Naive thymus-derived CD4-positive, alpha-beta T cell (primary cell): ENCODE measurements at places on chromosomes 1 and 21.

- no peak for DNase-seq
Measured at GRCh38 chr1:209041927-209042326, 541.6 kb upstream of the CAMK1G start.

GRCh38 chr1:221714227-221715152 lies 27.4 kb downstream of the DUSP10 start:
- no peak for DNase-seq

GRCh38 chr1:6004412-6005123 lies 12.3 kb upstream of the NPHP4 start:
- DNase-seq = no peak

DNA sequence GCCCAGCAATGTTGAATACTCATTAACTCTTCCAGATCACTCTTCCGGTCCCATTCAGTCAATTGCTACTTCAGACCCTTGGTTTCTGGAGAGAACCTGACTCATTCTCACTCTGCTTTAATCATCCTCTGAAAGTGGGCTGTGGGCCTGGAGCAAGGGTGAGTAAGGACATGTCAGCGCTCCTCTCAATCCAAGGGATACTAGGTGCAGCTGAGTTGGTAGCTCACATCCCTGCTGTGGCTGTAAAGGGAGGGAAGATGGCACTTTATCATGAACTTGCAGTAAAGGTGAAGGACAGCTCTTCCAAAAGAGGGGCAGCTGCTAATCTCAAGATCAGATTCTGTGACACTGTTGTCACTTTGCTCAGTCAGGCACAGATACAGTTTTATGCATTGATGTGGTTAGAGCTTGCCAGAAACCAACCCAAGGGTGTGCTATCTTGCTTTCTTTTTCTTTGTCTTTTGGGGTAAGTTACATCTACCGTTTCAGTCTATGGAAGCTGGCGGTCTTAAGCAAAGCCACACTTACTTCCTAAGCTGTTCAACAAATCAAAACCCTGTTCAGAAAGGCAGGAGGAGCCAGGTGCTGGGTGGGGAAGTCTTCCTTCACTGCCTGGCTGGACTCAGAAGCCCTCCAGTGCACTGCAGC lies 26.5 kb upstream of the NTPCR start:
- peak; percentile 69 for DNase-seq

- DNase-seq = no peak
Measured at GRCh38 chr1:235052067-235053008, 76.3 kb downstream of the TOMM20 start.

GRCh38 chr1:90198616-90199332 lies 203.9 kb downstream of the ZNF326 start:
- no peak for DNase-seq

DNA sequence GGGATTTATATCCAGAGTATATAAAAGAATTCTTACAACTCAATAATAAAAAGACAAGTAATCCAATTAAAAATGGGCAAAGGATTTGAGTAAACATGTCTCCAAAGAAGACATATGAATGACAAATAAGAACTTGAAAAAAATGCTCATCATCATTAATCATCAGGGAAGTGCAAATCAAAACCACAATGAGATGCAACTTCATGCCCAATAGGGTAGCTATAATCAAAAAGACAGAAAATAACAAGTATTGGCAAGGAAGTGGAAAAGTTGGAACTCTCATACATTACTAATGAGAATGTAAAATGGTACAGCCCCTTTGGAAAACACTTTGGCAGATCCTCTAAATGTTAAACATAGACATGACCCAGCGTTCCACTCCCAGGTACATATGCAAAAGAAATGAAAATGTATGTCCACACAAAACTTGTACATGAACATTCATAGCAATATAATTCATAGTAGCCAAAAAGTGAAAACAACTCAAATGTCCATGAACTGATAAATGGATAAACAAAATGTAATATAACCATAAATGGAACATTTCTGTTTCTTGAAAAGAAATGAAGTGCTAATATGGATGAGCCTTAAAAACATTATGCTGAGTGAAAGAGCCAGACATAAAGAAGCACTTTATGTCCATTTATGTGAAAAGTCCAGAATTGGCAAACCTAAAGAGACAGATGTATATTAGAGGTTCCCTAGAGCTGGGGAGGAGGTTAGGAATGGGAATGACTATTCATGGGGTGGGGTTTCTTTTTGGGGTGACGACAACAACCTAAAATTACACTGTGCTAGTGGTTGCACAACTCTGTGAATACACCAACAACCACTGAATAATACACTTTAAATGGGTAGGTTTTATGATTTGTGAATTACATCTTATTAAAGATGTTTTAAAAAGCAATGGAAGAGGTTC lies 259.7 kb downstream of the RHOU start:
- DNase-seq = no peak

- DNase-seq = peak; percentile 25
Measured at GRCh38 chr1:181936768-181937581, 124.5 kb downstream of the ZNF648 start.

DNA sequence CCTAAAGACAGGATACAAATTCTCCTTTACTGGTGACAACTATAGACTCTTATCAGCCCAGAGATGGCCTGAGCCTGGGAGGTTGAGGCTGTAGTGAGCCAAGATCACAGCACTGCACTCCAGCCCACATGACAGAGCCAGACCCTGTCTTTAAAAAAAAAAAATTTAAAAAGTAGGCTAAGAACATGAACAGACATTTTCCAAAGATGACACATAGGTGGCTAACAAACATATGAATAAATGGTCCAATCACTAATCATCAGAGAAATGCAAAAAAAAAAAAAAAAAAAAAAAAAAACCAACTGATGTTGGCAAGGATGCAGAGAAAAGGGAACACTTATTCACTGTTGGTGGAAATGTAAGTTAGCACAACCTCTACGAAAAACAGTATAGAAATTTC lies 65.0 kb downstream of the TOR3A start:
- DNase-seq = no peak

DNA sequence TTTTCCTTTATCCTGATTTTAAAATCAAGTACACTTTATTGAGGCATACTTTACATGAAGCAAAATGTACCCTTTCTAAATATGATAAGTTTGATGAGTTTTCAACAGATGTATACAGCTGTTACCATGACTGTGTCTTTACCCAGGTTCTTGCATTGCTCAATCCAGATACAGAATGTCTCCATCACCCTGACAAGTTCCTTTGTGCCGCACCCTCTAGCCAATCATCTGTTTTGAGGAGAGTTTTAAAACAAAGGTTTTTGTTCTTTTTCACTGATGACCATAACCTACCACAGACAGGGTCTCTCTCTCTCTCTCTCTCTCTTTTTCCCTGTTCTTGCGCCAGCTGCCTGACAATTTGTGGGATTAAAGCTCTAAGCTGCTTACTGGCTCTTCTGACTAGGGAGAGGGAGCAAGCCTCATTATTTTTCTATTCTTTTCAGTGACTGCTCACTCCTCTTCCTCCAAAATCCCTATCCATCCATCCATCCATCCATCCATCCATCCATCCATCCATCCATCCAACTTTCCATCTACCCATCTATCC lies 1.2 kb upstream of the KCNE1 start:
- no peak for DNase-seq

DNA sequence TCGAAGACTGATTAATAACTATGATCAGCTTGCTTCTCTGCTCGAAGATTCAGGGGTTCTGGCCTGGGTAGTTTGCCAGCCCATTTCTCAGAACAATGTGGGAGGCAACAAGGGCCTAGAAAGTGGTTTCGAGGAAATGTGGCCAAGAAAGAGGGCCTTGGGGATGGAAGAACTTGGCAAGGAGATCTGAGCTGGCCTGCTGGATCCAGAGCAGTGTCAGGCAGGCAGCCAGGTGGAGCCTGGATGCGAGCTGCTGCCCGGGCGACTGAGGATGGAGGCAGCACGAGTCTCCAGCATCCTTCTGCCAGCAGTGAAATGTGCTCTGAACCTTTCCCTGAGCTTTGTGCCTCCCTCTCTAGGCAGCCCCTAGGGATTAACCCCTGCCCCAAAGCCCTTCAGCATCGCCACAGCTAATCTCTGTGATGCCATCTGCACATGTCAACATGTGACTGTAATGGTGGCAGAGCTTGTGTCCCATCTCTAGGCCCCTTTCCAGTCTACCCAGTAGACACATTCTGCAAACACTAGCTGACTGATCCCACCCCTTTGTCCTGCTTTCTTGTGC lies 61.0 kb upstream of the NEK2 start:
- no peak for DNase-seq

GRCh38 chr1:206796116-206796515 lies 23.8 kb upstream of the IL10 start:
- DNase-seq = no peak

DNA sequence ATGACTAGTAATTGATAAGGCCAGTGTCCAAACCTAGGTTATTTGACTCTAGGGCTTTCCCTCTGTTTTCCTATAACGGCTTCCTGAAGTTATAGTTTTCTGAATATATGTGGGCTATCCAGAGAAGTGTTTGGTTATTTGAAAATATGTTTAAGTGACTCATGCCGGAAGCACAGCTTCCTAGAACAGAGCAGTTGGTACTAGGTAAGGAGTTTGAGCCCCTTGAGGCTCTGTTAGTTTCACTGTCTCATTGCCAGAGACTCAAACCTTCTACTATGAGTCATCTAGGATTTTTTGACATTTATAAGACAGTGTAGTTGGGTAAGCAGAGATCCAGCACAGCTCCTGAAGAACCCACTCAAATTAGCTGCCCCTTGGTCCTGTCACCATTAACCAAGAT lies 27.1 kb upstream of the LEPR start:
- no peak for DNase-seq

DNA sequence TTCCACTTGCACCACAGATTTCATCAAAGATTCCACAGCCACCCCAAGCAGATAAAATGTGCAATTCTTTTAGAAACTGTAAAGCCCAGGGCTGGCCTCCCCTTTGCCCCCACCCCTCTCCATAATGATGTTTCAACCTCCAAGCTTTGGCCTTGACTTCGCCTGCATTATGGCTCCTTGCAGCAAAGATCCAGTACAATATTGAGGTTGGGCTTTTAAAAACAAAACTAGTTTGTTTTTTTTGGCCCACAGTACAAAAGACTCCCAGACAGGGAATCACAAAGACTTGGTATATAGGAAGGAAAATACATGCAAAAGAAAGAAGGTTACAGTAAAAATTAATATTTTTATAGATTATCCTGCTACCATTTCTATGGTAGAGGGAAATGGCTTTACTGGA lies 356.5 kb upstream of the PTBP2 start:
- DNase-seq = no peak

DNA sequence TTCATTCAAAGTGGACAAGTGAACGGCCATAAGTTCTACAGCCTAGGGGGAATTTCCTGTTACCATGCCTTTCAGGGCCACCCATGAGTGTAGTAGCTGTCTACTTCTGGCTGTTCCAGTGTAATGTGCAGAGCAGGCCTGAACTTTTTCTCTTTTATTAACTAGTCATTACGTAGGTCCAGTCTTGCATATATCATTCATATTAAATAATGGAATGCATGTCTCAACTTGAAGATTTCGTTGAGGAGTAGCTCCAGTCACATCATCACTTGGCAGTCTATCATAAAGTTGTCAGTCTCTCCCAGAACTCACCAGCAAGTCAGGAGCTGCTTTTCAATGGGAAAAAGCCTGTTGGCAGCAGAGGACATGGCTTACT lies 12.0 kb upstream of the GIPC2 start:
- DNase-seq = no peak

GRCh38 chr1:182032251-182032650 lies 29.3 kb downstream of the ZNF648 start:
- no peak for DNase-seq

DNA sequence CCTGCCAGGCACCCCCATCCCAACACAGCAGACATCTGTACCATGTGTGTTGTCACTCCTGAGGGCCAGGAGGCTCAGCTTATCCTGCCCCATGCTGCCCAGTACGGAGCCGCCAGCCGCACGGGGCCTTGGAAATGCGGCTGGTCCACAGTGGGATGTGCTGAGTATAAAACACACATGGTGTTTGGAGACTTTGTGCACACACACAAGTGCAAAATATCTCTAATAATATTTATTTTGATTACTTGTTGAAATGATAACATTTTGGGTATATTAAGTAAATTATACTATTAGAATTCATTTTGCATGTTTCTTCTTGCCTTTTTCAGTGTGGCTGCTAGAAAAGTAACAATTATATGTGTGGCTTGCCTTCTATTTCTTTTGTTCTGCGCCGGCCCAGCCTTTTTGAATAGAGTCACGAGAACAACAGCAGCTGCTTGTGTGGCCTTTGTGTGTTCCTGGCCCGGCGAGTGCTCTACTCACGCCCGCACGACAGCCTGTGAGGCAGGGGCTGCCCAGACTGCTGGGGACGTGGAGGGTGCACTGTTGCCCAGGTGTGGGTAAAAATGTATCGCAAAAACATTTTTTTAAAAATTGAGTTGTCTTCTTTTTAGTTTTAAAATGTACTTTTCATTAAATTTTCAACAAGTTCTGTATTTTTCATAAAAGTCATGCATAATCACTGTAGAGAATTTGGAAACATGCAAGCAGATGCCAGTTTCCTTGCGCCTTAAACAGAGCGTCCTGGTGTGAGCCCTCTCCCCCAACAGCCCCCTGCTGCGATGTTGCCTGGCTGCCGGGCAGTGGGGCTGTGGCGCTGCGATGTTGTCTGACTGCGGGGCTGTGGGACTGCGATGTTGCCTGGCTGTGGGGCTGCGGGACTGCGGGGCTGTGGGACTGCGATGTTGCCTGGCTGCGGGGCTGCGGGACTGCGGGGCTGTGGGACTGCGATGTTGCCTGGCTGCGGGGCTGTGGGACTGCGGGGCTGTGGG lies 35.5 kb downstream of the COQ8A start:
- no peak for DNase-seq

DNA sequence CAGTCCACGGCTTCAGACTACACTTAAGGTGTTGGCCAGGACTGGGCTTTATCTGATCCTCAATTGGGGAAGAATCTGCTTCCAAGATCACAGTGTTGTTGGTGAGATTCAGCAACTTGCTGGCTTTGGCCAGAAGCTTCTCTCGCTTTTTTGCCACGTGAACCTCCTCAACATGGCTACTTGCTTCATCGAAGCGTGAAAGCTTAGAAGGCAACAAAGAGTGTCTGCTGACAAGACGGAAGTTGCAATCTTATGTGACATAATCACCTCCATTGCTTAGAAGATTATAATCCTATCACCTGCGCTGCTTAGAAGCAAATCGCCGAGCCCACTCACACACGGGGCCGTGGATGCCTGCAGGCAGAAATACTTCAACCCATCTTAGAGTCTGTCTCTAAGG lies 10.4 kb upstream of the ITPKB start:
- DNase-seq = no peak

DNA sequence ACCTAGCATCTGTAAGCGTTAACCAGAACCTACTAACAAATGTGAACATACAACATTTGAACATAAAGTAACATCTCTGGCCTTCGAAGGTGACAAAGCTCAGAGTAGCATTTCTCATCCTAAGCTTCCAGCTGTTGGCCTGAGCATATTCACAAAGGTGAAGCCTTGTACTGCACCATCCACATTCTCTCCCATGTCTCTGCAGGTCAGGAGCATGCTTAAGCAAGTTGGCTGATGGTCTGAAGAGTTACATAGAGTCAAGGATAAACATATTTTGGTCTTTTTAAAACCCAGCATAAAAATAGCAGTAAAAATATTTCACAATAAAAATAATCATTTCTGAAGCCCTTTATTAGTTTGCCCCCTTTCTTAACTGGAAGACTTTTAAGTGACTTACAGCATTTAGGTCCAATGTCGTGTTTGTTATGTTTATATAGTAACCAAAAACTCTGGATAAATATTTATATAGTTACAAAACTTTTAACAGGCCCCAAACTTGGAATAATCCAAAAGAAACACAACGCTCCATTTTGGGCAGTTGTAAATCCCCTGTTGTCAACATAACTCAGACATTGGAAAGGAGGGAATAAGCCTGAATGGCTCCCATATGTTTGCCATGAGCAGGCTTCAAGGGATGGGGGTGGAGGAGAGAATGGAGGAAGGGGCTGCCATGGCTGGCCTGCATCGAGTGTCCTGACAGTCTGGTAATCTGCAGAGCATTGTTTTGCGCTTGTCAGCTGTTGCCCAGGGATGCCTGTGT lies 42.8 kb upstream of the ENAH start:
- no peak for DNase-seq
